Activated naive CD8-positive, alpha-beta T cell treated with anti-CD3 and anti-CD28 coated beads, Interleukin-2, amount 10 ng/mL, durations not matched to agents 7 days and 5 days (primary cell): ENCODE measurements at places on chromosomes 7 and 10. TPM values are rescaled to one million over a fixed set of nuclear protein-coding genes. Genes with fewer than 3 reads are reported as not detected.

- peaks cover 4% of the 10 kb centered on the region for H3K4me1 ChIP-seq
- H3K27ac ChIP-seq: no peak overlapping the region
Measured at GRCh38 chr7:65907501-65908198, 34.8 kb downstream of the VKORC1L1 start.

DNA sequence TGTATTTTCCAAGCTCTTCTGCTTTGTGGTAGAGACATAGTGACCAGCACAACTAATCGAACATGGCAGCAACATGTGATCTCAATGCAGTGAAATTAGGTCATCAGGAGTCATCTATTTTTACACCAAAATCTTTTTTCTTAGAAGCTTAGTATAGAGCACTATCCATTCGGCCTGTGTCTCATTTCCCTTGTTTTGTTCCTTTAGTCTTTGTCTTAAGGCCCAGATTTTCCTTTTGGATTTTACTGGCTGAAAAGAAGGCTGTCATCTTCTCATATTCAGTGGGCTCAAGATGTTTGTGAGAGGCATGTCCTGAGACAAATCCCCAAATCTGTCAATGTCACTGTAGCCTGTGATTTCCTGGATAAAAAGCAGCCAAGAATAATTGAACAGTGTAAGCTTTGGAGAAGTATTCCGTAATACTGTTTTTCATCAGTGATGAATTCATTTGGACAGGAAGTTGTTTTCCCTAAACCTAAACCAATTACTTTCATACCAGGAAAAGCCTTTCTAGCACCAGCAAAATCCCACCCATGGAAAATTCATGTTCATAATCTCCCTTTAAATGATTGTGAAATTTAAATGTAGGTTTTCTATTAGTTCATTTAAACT, 55.2 kb downstream of the MAGI2 start:
- no peaks in the 10 kb centered on the region for H3K4me1 ChIP-seq
- H3K36me3 ChIP-seq: no peaks in the 10 kb centered on the region
- DNase-seq: no peak
- H3K27ac ChIP-seq: no peak overlapping the region
- no peak overlapping the region for H3K4me3 ChIP-seq

- peaks cover 2% of the 10 kb centered on the region for H3K4me1 ChIP-seq
- peaks cover 8% of the 10 kb centered on the region for H3K27me3 ChIP-seq
Measured at GRCh38 chr10:25082276-25083204, 66.1 kb downstream of the THNSL1 start.

The TMEM213 gene
- total RNA-seq: not detected

GRCh38 chr7:112439476-112439875, 10.8 kb upstream of the IFRD1 start:
- no peak for DNase-seq
- H3K36me3 ChIP-seq: no peaks in the 10 kb centered on the region
- H3K4me3 ChIP-seq: no peak overlapping the region
- peaks cover 4% of the 10 kb centered on the region for H3K27me3 ChIP-seq
- H3K27ac ChIP-seq: no peak overlapping the region

DNA sequence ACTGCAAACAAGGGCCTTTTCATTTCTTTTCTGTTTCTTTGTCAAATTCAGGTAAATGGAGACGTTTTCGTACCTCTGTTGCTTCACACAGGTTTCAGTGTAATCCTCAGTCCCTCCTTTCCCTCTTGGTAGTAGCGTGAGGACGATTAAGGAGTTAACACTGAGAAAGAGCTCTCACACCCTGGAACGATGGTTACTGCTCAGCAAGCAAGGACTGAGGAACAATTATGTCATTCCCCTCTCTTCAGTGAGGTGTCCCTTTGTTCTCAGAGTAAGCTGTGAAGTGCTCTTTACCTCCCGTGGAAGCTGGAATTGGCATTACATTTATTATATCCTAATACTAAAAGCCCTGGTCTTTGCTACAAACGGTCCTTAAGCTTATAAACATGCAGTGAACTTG, 95.9 kb downstream of the FANK1 start:
- H3K27me3 ChIP-seq: peaks cover 3% of the 10 kb centered on the region
- no peaks in the 10 kb centered on the region for H3K4me1 ChIP-seq
- H3K27ac ChIP-seq: no peak overlapping the region
- no peak overlapping the region for H3K4me3 ChIP-seq

The MMD2 gene
- not detected for total RNA-seq

The NACAD gene
- 0.08 TPM for total RNA-seq
